Central memory CD4-positive, alpha-beta T cell (primary cell): ENCODE measurements at places on chromosomes 16 and 17.

DNA sequence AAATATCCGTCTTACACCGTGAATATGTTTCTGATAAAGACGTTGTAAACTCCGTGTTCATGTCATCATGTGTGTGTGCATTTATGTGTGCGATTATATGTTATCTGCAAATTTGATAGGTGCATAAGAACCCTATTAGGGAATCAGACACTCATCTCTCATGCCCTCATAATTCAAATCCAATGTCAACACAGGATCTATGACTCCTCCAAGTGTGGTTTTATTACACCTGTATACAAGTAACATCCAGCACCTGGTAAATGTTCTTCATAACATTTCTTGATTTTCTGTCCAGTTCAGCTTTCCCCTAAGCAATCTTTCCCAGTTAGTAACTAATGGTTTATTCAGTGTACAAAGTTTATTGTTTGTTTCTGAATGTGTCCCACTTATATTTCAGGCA is 681.9 kb downstream of the CDH11 start:
- no peak for DNase-seq

- DNase-seq = no peak
Observed at GRCh38 chr17:50902372-50903353, 36.5 kb upstream of the TOB1 start.

GRCh38 chr17:73824321-73824720 is 180.1 kb upstream of the SDK2 start:
- no peak for DNase-seq

DNA sequence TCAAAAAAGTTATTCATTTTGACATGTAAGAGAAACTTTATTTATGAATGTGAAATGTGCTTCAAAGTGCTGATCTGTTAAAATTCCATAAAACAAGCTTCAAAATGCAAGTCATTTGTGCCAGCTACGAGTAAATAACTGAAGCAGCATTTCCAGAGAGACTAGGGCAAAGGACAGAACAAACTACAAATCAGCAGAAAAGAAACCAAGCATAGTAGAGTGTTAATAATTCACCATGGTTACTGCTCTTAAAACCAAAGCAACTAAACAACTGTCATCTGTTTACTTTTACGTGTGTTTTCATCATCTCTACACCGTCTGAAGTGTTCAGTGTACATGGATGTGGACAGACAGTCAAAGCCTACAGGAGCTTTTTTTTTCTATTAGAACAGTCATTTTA is 1.6 kb upstream of the ASPA start:
- DNase-seq = no peak

- DNase-seq = no peak
Observed at GRCh38 chr16:88630941-88631340, 7.4 kb upstream of the IL17C start.

GRCh38 chr16:27455700-27456099 is 53.7 kb downstream of the IL21R start:
- no peak for DNase-seq

DNA sequence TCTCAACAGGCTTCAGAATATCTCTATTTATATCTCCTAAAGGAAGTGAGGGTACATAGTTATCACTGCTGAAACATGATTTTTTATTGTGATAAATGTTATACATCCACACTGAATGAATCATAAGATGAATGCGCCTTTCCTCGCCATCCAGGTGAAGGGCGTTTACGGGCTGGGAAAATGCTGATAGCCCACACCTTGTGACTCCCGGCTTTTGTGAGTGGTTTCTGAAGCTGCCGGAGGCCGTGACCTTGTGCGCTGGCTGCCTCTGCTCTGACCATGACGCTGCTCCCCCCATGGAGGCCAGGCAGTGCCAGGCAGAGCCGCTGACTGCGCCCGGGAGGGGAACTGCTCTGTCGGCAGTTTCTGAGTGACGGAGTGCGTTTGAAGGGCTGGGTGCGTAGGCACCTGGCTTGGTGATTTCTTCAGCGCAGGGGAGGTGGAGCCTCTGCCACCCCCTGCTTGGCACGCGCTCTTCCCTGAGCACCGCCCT is 97.2 kb downstream of the RAP1GAP2 start:
- DNase-seq = no peak

DNA sequence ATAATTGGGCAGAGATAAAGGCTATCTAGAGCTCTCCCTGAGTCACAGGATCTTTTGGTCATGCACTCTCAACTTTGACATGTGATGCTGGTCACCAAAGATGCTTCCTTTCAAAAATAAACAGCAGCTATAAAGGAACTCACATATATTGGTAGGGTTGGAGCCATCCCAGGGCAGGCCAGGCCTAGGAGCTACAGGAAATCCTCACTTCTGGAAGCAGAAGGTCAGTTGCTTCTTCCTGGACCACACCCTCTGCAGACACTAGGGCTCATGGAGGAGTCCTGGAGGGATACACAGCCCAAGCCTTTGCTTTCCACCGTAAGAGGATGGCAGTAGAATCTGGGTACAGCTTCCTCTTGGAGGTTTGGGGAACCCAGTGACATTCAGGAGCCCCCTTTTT is 24.6 kb downstream of the SOST start:
- no peak for DNase-seq

DNA sequence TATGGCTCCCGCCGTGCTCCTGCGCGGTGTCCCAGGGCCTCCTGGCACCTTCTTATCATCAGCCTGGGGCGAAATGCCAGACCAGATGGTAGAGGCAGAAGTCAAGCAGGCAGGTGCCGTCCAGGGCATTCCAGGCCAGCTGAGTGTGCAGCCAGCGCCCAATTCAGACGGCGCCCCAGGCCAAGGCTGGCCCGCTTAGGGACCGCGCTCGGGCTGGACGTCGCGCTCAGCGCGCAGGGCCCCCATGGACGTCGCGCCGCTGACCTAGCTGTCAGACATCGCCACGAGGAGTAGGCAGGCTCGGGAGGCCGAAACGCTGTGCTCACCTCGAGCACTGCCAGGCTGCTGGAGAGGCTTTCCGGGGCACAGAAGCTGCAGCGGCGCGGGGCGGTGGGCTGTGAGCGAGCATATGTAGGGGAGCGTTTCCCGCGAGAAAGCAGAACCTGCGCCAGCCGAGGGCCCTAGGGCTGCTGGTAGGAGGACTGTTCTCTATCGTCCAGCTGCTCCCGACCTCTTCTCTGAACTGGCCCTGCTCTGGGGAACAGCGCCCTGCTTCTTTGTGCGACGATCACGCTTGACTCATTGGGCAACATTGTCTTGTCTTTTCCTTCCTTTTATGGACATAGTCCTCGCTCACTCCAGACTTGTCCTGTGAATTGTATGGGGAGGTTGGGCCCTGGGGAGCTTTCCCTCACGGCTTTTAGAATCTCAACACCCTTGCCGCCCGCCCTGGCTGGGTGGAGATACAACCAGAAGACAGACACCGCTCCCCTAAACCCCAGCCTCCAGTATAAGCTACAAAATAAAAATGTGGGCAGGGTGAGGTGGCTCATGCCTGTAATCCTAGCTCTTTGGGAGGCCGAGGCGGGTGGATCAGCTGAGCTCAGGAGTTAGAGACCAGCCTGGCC is 8.4 kb upstream of the CA4 start:
- DNase-seq = no peak

GRCh38 chr17:44533533-44534246 is 23.6 kb upstream of the FZD2 start:
- peak; percentile 65 for DNase-seq

DNA sequence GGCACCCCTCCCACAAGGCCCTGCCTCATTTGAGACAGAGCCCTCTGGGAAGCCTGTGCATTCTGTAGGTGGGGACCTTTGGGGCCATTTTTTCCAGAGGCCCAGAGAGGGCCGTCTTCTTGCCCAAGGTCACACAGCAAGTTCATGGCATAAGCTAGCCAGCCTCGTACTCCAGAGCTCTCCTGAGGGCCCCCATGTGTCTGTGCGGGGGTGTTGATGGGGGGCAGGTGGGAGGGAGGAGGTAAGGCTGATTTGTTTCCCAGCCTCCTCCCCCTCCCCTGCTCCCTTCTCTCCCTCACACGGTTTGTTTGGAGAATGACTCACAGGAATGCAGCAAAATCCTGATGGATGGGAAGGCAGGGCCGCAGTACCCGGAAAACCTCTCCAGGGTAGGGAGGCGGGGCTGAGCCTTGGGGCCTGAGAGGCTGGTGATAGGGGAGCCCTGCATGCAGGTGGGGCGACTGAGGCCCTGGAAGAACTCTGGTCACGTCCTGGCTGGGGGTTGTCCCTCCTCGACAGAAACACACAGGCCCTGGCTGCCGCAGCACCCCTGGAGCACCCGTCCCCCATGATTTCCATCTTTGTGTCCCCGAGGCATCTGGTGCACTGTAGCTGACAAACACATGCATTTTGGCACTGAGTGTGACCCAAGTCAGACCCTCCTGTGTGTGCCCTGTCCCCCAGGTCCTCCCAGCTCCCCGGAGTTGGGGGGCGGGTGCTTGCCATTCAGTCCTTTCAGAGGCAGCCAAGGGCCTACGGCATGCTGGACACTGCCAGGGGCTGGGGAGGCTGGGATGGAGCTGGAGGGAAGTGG is 29.7 kb downstream of the RAI1 start:
- no peak for DNase-seq
